ENCODE measurements at places on chromosomes 1 and 21.
A peak's percentile ranks its signal among the peaks of the same experiment; 100 is the strongest.

DNA sequence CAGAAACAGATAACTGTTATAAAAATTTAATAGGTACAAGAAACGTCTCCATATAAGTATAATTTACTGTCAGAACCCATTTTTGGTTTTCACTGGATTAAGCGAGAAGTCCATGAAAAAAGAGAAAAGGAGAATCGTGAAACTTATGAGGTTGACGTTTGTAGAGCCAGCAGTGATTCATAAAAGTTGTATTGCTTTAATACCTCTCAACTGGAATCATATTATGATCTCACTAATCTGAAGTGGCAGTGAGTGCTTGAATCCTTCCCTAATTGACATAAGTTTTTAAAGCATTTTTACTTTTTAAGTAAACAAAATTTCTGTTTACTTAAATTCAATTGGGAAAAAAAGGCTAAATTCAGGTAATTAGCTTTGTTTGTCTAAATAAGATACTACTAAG, 315.3 kb downstream of the TPR start:
- no peak overlapping the region for H3K4me3 ChIP-seq
- H3K36me3 ChIP-seq: no peaks in the 10 kb centered on the region
- no peaks in the 10 kb centered on the region for H3K27me3 ChIP-seq
- no peak for DNase-seq

DNA sequence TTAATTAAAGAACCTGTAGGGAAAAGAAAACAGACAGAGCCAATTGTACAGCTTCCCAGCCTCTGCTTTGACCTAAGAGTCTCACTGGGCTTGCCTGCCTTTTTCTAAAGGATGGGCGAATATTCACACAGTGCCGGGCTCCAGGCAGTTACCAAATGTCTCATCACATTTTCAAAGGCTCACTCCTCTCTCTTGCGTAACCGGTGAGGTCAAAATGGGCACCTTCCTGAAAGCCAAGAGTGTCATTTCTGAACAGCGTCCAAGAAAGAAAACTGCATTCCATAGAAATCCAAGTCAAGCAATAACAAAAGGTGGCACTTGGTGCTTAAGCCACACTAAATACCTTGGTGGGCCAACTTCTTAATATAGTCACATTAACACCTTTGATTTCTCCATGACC, 710 bp upstream of the PALMD start:
- no peaks in the 10 kb centered on the region for H3K4me1 ChIP-seq
- H3K27me3 ChIP-seq: peaks cover 24% of the 10 kb centered on the region
- no peaks in the 10 kb centered on the region for H3K36me3 ChIP-seq
- no peak for DNase-seq
- no peak overlapping the region for H3K27ac ChIP-seq

DNA sequence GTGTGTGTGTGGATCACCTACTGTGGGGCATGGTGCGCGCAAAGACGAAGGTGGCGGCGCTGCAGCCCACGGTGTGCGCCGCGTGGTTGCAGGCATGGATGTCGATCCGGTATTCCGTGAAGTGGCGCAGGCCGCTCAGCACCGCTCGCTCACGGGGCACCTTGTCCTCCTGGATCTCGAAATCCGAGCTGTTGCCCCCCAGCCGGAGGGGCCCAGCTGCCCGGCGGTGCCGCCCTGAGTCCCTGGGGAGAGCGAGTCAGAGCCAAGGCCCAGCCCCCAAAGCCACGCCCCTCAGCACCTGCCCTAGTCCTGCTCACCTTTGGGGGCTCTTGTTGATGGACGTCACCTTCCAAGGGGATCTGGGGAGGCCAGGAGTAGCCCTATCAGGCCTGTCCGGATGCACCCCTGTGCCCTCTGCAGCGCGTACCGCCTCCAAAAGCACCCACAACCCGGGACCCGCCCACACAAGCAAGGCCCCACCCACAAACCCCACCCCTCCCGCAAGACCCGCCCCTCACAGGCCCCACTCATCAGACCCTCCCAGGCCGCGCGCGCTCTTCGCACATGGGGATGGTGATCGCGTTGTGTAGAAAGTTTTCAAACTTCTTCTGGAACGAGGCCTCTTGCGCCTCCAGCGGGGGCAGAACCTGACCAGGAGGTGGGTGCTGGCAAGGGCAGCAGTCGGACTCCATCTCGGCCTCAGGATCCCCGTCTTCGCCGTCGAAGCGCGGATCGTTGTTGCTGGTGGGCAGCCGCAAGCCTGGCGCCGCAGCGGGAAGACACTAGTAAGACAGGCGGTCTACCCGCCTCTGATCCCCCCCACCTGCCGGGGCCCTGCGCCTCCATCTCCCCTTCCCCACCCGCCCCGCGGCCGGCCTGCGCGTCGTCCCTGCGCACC, 13.6 kb downstream of the INSRR start:
- peak; percentile 59 for DNase-seq
- H3K27me3 ChIP-seq: peaks cover 40% of the 10 kb centered on the region
- H3K4me1 ChIP-seq: peaks cover 49% of the 10 kb centered on the region
- H3K27ac ChIP-seq: no peak overlapping the region
- peaks cover 2% of the 10 kb centered on the region for H3K36me3 ChIP-seq

GRCh38 chr1:25198663-25199252, 33.5 kb downstream of the SYF2 start:
- DNase-seq: no peak
- no peak overlapping the region for H3K27ac ChIP-seq
- H3K4me3 ChIP-seq: no peak overlapping the region
- H3K27me3 ChIP-seq: peaks cover 11% of the 10 kb centered on the region
- H3K4me1 ChIP-seq: peaks cover 12% of the 10 kb centered on the region

GRCh38 chr21:42737951-42738590, 84.7 kb downstream of the PDE9A start:
- no peaks in the 10 kb centered on the region for H3K27me3 ChIP-seq
- peak overlapping the region; percentile 57 for H3K4me3 ChIP-seq
- DNase-seq: peak; percentile 55
- peaks cover 59% of the 10 kb centered on the region for H3K4me1 ChIP-seq

GRCh38 chr21:42640486-42640885, 12.9 kb upstream of the PDE9A start:
- H3K4me3 ChIP-seq: no peak overlapping the region
- DNase-seq: no peak
- no peaks in the 10 kb centered on the region for H3K4me1 ChIP-seq
- H3K36me3 ChIP-seq: no peaks in the 10 kb centered on the region
- H3K27ac ChIP-seq: no peak overlapping the region

DNA sequence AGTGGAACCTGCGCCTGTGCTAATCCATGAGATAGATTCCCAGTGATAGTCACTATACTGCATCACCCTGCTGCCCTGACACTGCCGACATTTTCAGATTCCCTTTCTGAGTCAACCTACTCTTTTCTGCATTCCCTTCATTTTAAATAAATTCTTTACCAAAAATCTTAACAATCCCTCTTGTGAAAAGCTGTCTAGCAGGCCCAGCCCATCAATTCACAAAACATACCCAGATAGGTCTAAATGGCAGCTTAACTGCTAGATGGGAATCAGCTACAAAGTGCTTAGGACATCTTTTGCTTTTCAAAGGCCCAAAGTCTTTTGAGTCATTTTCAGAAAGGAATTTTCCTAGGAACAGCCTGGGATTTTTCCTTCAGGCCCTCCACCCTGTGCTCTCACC, 180.1 kb upstream of the PTBP2 start:
- no peak for DNase-seq
- no peaks in the 10 kb centered on the region for H3K4me1 ChIP-seq
- no peak overlapping the region for H3K4me3 ChIP-seq
- H3K36me3 ChIP-seq: no peaks in the 10 kb centered on the region
- H3K27me3 ChIP-seq: no peaks in the 10 kb centered on the region
- H3K27ac ChIP-seq: no peak overlapping the region

DNA sequence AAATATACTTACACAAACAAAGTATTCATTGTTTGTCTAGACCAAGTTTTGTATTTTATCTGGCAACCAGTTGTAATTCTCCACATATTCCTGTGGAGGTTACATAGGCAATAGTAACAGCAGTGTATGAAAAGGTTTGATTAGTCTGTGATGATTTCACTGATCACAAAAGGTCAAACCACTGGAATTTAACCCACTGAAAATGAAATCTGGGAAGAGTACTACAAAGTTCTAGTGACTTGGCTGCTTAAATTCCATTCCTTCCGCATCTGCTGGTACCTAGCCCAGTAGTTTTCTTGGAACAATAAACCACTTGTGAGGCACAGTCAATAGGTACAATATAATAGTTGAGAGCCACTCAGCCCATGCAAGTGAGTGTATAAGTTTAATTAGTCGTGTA, 205.4 kb downstream of the NFIA start:
- no peaks in the 10 kb centered on the region for H3K27me3 ChIP-seq
- H3K27ac ChIP-seq: no peak overlapping the region
- no peak for DNase-seq
- H3K4me3 ChIP-seq: no peak overlapping the region
